CD4-positive, alpha-beta T cell treated with Interferon alpha-2 for 1 hour (primary cell): ENCODE measurements at places on chromosomes 16 and 17.

- DNase-seq = no peak
Observed at GRCh38 chr16:379183-379960, 2.4 kb downstream of the PGAP6 start.

- no peak for DNase-seq
Observed at GRCh38 chr16:28118637-28119036, 55.1 kb upstream of the GSG1L start.

DNA sequence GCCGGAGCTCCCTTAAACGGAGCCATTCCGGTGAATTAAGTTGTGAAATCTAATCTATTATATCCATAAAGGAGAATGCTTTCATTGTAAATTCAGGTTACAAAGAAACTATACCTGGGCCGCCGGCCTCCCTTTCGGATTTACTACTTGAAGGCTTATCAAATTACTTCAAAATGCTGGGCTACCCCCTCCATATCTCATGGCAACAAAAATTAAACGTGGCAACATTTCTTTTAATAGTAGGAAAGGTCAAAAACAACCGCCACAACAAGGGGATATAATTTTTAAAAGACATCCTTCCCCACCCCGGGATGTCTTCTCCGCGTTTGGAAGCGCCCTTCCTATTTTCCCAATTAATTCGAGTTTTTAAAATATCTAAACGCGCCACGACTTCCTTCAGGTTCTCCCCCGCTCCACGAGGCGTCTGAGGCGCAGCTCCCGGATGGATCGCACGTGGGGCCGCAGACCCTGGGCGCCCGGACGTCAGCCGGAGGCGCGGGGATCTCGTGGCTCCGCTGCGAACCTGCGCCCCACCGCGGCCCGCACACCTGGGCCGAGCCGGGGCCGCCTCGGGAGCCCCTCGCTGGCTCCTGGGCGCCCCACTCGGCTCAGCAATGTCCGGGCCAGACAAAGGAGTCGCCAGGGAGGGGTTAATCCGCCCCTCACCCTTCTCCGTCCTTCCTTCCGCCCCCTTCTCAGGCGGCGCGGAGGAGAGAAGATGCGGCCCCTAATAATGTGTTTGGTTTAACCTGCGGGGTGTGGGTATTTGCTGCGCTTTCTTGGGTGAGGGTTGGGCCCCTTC is 47.4 kb upstream of the SLC38A10 start:
- DNase-seq = no peak

DNA sequence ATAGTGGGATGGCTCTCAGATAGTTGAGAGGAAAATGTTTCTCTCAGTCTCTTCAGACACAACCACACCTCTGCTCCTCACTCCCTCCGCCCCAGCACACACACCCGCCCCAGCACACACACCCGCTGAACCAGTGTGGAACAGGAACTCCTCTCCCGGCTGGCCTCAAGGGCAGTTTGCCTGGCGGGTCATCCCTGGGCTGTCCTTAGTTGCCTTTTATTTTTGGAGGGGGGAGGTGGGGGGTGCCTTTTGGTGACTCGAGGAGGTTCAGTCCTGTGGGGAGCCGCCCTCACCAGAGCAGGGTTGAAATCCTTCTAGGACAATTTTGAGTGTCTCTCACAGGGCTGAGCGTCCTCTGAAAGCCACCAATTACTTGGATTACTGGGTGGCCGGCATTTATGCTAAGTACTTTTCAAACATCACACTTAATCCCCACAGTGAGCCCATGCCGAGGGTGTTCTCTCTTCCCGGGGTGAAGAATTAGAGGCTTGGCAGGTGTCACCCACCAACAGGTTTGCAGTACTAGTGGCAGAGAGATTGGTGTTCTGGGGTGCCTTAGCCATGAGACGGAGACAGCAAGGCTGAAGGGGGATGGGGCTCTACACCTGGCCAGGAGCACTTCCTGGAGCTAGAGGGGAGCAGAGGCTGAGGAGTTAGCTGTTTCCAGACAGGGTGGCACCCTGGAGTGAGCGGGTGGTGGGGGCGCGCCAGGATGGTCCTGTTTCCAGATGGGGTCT is 2.8 kb downstream of the RASD1 start:
- no peak for DNase-seq

GRCh38 chr16:81483970-81484595 is 39.5 kb downstream of the CMIP start:
- DNase-seq = no peak

GRCh38 chr16:1002399-1003166 is 21.0 kb downstream of the SOX8 start:
- no peak for DNase-seq

GRCh38 chr17:35559495-35560210 is 966 bp downstream of the SLFN14 start:
- DNase-seq = no peak

DNA sequence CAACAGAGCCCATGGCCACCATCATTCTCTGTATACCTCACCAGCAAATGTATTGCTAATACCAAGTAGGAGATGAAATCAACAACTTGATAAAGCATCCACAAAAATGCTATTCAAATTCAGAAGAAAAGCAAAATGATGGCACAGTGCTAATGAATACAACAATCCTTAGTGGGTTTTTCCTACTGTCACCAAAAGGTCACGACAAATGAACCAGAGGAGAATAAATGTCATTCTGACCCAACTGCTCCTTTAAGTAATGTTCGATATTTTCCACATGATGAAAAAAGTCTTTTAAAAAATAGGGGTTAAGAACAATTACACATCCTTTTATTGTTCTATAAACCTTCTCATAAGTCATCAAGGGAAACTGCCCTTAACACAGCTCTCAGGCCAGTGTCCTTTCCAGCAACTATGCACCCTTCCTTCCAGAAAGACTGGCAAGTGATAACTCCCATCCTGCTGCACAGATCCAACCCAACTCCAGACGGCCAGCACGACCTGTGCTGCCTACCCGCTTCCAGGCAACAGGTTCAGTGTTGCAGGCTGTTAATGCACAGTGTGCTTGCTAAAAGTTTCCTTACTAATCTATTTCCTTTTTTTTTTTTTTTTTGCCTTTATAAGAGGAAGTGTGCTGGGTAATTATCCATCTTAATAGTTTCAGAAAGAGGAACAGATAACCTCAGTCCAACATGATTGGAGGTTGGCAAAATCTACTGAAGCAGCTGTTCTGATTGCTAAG is 15.4 kb downstream of the FBXO31 start:
- DNase-seq = no peak

DNA sequence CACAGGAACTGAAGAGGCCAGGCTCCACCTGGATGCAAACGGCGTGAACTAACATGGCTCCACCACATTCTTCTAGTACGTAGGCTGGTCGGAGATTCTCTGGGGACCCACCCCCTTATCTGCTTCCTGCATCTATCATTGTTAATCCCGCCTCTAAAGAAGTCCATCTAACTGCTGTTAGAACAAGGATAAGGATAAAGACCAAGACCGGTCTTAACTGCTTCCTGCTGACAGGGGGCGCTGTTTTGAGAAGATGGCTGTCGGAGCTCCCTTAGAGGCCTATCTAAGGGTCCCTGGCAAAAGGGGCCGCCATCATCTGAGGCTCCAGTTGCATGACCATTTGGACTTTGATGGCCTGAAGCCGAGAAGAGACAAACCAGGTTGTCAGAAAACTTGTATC is 25.8 kb upstream of the TNFSF12 start:
- DNase-seq = peak; percentile 69

DNA sequence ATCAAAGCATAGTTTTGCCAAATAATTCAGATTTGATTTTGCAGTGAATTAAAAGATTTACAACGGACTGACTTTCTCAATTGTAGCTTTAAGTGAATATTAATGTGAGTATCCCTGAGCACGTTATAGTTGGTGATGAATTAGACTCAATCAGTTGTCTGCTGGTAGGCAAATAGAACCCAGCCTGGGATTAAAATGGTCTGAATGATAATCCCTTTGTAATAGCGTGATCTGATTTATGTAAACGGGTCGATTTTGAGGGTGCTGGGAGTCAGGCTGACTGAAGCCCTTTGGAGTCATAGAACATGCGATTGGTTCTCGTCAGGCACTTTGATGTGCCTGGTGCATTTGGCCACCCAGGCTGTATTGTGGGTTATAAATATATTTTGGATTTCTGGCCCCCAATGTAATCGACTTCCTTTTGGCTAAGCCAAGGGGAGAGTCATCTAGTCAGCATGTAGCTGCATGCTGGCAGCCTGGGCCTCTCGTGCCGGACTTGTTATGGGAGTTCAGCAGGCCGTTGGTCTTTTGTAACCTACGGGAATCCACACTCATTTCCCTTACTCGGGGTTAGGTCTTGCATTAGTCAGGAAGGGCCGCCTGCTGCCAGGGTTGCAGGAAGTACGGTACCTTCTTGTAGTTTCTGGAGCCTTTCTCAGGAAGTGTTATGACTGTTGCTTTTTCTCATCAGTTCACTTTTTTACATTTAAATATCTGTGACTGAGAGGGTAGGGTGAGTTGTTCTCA is 5.4 kb downstream of the PGS1 start:
- peak; percentile 81 for DNase-seq

DNA sequence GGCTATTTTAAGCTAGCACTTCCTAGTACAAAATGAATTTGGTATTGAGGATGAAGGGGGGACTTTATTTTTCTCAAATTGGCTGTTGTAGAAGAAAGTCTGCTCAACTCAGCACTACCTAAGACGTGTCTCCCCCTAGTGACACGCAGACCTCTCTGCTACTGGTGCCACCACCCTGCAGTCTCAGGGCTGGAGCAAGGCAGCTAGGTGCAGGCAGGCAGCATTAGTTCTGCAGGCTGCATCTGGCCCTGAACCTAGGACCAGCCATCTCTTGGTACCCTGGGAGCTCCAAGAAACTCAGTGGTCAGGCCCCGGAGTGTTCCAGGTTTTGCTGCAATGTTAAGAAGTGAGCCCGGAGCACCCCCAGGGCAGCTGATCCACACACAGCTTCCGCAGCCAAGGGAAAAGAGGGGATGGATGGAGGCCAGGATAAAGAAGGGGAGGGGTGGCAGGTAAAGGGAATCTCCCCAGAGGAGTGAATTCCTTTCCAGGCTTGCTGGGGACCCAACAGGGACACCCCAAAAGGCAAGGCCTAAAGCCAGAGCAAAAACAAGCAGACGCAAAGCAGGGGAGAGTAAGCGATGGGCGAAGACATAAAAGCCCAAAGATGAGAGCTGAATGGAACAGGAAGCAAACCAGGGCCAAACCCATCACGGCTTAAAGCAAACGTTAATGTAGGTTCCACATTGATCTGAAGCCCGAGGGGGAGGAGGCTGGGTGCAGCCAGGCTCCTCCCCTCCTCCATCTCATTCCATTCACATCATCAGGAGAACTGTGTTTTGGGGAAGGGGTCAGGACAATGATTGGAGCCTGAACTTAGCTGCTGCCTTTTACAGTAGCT is 200.5 kb downstream of the ZFHX3 start:
- no peak for DNase-seq

GRCh38 chr16:67979955-67980678 is at the start of gene DPEP3:
DPEP3 (minus strand) TSS chr16:67980499; CDS start chr16:67980380, 119 bp downstream.
- DNase-seq = no peak

GRCh38 chr17:47693731-47694580 is at the start of gene TBKBP1:
TBKBP1 (plus strand) TSS chr17:47694161; CDS start chr17:47696113, 1,952 bp downstream.
- DNase-seq = peak; percentile 71

GRCh38 chr16:28899882-28900590 is 21.7 kb downstream of the ATP2A1 start:
- no peak for DNase-seq

DNA sequence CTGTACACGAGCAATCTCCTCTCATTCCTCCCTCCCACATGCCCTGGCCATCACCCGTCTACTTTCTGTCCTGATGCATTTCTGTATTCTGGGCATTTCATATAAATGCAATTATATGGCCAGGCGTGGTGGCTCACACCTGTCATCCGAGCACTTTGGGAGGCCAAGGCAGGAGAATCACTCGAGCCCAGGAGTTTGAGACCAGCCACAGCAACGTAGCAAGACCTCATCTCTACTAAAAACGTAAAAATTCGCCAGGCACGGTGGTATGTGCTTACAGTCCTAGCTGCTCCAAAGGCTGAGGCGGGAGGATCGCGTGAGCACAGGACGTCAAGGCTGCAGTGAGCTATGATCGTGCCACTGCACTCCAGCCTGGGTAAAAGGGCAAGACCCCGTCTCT is 4.8 kb downstream of the MEAK7 start:
- DNase-seq = no peak

DNA sequence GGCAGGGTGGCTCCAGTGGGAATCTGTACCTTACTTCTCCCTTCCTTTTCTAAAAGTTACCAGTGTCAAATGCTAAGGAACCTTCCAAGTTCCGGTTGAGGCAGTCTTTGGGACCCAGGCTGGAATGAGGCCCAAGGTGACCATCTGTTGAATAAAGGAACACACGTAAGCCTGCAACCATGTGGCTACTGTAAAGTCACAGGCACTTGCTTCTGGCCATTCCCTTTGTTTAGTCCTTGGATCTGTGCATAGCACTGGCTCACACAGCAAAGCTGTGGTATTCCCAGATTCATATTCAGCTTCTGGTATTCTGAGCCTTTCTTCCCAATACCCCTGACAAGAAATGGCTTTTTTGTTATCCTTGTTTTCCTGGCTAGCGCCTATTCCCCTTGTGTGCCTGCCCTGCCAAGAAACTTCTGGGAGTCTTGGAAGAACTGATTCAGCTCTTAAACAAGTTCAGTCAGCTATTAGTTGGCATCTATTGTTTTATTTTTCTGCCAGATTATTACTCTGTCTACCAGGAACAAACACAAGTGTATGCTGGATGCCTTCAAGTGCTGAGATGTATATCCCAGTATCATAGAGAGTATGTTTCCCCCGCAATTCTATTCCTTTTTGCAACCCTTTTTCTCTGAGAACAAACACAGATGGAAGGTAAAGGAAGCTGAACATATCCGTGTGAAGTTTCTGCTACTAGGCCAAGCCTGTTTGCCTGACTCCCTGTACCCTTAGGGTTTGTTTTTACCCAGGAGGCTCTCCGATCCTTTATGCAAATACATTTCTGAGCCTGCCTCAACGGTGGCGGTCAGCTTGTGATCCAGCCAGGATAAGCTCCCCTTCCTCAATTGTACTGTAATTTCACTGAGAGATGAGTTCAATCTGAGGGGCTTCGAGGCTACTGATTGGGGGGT is 13.2 kb downstream of the TMEM238L start:
- no peak for DNase-seq

DNA sequence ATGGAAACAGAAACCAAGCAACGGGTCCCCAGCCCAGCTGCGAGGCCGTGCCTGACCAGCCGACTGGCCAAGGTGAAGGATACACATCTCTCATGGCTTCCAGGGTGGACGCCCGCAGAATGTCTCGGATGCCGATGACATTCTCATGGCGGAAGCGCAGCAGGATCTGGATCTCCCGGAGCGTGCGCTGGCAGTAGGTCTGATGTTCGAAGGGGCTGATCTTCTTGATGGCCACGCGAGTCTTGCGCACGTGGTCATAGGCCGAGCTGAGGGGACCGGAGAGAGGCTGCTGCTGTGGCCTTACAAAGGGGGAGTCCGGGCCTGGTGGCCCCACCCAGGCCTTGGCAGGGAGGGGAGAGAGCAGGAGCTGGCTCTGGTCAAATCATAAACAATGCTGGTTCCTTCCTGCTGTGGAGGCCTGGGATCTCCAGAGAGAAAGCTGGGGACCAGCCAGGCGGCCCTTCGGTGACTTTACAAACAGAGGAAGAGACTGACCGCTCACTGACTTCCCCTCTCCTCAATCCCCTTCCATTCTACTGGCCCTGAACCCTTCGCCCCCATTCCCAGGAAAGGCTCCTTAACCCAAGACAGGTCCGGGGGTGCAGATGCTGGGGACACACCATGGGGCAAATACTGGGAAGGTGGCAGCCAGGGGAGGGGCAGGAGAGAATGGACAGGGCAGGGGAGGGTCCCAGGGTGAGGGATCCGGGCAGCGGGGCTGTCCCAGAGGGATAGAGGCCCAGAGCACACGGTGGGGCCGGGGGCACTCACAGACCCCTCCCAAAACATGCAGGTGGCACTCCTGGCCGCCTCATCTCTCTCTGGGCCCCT is 1.1 kb downstream of the MAPK3 start:
- DNase-seq = no peak

- no peak for DNase-seq
Observed at GRCh38 chr16:87834668-87835473, 34.4 kb downstream of the SLC7A5 start.

GRCh38 chr16:29745121-29745852 is 503 bp downstream of the C16orf54 start:
- DNase-seq = peak; percentile 58
